ENCODE measurements at places on chromosomes 11 and 22.
A peak's percentile ranks its signal among the peaks of the same experiment; 100 is the strongest.

DNA sequence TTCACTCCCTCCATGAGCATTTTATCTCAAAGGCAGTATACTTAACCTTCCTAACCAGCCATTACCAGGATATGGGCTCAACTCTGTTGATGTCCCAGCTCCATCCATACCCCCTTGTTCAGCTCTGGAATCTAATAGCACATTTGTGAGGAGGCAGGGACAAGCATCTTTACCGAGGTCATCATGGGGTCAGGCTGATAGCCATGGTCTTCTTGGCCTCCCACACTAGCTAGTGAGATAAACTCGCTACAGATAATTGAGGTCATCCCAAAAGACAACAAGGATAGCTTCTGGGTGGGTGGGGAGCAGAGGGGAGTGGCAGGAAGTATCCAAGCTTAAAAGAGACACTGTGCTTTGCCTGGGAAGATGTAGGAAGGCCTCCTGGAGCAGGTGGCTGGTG lies 141.6 kb upstream of the RASSF10 start:
- DNase-seq: no peak

- DNase-seq: no peak
These were observed 16.8 kb upstream of the RGL4 start for GRCh38 chr22:23673826-23674690.

GRCh38 chr22:37797874-37798500 lies 9.7 kb upstream of the GCAT start:
- DNase-seq: no peak

DNA sequence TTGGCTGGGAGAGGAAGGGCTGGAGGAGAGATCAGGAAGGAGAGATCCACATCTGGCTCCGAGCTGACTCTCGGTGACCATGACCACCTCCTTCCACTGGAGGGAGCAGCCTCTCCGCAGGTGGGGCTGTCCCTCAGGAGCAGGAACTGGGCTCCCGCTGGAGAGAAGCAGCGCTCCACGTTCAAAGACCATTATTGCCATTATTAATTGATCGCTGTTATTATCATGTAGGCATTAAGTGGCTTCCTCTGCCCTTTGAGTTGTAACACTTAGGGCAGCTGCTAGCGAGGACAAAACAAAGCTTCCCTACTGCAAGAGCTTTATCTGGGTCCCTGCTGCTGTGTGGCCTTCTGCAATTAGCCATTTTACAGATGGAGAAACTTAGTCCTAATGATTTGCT lies 251.9 kb downstream of the ST3GAL4 start:
- peak; percentile 93 for DNase-seq

- no peak for DNase-seq
These were observed 94.5 kb upstream of the BLID start for GRCh38 chr11:122210367-122210997.

DNA sequence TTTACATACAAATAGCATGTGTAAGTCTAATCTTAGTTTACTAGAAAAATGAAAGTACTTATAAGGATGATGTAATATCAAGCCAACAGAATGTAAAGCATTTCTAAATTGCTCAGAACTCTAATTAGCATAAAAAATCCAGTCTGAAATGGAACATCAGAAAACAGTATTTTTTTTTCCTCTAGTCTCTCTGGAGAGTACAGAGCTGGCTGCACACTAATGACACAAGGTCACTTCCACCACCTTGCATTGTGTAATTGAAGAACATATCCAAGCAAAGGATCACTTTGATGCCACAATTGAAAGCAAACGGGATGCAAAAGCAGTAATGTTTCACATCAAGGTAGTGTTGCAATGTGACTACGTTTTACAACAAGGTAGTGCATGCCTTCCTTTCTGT lies 548.0 kb upstream of the LUZP2 start:
- DNase-seq: no peak

GRCh38 chr11:59534676-59535075 lies 23.3 kb downstream of the OR4D9 start:
- no peak for DNase-seq

Measured in NCI-H526 (cell line).